ENCODE measurements at places on chromosomes 2 and 18. TPM values are rescaled to one million over a fixed set of nuclear protein-coding genes. Genes with fewer than 3 reads are reported as not detected.

DNA sequence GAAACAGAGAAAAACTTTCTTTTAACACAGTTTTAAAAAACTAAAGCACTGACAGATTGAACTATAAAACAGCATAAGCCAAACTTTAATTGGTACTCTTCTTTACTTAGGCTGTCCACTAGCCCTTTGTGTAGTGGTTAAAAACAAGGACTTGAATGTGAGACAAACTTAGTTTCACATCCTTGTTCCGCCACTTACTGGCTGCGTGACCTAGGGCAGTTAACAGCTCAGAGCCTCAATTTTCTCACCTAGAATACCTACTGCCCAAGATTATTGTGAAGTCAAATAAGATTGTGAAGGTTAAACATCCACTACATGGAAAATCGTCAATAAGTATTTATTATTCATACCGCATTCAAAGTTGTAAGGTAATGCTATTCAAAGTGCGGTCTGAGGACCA lies 2.0 kb downstream of the WDR35 start:
- no peak for DNase-seq

DNA sequence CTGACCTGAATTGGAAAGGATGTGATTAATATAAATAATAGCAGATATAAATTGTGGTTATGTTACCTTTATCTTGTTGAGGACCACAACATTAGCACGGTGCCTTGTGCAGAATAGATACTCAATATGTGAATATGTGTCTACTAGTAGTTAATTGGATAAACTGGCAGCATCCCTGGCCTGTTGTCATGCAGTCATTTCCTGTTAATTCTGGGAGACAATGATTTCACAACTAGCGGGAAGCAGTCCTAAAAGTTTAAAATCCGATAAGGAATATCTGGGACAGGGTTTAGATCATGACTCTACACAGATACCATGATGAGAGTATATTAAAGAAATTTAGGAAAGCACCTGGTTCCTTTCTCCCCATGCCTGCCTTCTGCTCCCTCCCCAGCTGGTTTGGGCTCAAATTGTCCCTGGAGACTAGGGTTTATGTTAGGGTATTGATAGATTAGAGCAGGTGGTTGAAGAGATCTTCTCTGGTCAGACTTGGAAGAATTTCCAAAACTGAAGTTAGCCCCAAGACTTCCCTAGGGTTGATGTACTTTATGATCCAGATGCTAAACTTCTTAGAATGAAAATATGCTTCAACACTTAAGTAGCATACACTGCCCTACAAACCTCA lies 32.8 kb downstream of the CYBRD1 start:
- no peak for DNase-seq

ARHGAP15 gene
- total RNA-seq = not detected

- DNase-seq = no peak
Measured at GRCh38 chr2:12763486-12763885, 46.8 kb downstream of the TRIB2 start.

DNA sequence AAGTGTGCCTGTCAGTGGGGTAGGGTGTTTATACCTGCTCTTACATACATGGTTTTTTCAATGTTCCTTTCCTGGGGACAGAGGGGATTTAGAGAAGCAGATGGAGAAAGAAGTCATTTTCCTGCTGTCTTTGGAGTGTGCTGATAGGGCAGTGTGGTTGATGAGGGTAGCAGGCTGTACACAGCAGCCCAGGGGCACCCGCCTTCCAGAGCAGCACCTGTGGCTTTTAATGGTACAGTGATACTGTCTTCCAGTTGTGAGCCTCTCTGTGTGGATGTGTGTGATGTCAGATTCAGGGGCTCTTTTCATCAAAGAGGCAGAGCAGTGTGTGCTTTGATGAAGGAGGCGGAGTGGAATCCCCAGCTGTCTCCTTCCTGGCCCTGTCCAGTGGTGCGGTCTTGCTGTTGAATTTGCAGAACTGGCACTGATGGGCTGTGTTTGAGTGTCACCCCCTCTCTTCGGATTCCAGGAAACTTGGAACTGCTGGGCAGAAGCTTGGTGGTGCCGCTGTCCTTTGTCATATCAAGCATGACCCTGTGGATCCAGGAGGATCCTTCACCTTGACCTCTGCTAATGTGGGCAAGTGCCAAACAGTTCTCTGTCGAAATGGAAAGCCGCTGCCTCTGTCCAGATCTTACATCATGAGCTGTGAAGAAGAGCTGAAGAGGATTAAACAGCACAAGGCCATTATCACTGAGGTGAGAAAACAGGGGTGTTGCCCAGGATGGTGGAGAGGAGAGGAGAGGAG lies 259.8 kb downstream of the PHLPP1 start:
- DNase-seq = no peak

- DNase-seq = peak; percentile 58
Measured at GRCh38 chr2:180571559-180571958, 408.8 kb upstream of the UBE2E3 start.

- DNase-seq = no peak
Measured at GRCh38 chr2:44822174-44822573, 119.3 kb upstream of the SIX3 start.

- DNase-seq = peak; percentile 12
Measured at GRCh38 chr2:221958224-221958623, 340.6 kb downstream of the PAX3 start.

GRCh38 chr2:191803007-191803406 lies 43.9 kb downstream of the CAVIN2 start:
- no peak for DNase-seq

GRCh38 chr2:207848545-207848928 lies 78.8 kb upstream of the FZD5 start:
- no peak for DNase-seq

- no peak for DNase-seq
Measured at GRCh38 chr2:80670763-80671162, 366.2 kb upstream of the LRRTM1 start.

DNA sequence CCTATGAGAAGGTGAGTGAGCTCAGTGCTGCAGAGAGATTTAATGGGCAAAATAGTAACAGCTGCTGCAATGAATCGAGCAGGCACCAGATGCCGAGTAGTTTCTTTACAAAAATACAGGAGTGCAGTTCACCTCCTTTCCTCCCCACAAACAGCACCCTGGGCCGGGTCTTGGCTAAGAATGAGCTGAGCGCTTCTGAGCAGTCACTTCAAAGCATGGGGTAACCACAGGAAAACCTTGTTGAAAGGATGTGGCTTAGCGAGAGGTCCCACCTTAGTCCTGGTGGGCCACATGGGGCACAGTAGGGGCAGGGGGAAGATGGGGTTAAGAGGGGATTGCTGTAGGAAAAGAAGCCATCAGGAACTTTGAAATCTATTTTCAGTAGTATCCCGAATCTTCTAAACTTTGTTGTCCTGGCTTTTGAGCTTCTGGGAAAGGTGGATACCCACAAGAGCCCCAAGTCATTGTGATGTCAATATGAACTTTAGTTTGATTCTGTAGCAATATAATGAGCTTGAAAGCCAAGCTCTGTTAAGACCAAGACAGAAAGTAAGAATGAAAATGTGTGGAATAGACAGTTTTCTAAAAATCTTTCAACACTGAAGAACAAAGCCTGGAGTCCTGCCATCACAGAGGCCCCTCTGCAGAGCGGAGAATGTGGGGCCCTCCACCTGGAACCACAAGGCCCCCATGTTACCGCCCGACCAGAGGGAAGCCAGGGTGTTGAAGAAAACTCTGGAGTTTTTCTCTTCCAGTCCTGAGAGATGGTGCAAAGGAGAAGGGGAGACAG lies 101.0 kb upstream of the ZNF236 start:
- DNase-seq = no peak

GRCh38 chr18:50855976-50856757 lies 22.8 kb upstream of the ME2 start:
- no peak for DNase-seq

ATP6V1C2 gene
- total RNA-seq = not detected

MARCHF4 gene
- total RNA-seq = 5.0 TPM

- DNase-seq = peak; percentile 65
Measured at GRCh38 chr2:43255296-43255910, 29.0 kb upstream of the ZFP36L2 start.
